T-cell (primary cell): ENCODE measurements at places on chromosomes 7 and 10.

DNA sequence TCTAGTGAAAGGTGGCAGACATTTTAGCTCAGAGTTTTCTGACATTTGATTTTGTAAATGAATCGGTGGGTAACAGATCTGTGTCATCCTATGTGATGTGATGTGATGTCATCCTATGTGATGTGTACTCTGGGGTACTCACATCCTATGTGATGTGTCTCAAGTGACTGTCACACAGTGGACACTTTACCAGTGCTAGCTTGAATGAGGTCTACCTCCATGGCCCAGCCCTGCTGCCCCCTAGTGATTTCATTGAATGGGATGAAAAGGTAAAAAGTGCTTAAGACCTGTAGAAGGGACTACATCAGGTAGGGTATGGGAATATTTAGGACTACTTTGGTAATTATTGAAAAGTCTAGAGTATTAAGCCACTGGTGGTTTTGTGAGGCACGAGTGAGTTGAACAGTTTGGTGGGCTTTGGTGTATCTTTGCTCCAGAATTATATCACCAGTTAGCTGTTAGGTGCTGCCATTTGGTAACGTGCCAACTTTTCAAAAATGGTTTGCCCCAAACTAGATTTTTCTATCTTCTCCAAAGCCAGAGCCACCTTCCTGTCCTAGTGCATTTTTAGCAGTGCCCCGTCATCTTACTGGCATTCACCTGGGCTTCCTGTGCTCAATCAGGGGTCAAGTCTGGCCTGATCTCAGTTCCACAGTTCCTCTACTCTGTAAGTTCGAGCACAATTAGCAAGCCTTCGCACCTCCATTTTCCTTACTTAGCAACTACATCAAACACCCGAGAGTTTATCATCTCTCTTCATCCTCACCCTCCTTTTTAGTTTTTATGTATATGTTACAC is 9.7 kb downstream of the EIF4H start:
- no peak for DNase-seq

DNA sequence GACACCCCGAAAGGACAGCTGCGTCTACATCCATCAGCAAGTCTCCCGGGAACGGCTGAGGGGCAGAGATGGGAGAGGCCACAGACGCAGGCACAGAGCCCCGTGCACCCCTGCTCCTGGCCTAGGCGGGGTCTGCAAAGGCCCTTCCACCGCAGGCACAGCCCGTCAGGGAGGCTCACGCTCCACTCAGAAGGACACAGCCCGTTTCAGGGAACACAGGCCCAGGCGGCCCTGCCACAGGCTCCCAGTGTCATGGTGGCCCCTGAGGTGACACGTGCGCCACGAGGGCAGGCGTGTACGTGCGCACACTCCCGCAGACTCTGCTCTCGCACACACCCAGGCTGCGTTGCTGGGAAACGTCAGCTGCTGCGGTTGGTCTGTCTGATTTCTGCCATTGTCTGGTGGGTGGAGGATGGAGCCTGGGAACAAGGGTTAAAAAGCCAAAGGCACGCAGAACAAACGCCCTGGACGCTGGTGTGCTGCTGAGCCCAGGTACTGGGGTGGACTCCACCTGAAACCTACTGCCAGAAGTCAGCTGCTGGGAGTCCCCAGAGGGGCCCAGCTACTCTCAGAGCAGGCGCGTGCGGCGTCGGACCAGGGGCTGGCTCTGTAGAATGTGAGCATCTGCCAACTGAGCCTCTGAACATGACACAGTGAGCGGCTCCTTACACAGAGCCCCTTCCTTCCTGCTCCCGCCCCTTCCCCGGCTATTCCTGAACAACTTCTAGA is 13.1 kb downstream of the GPER1 start:
- DNase-seq: no peak

DNA sequence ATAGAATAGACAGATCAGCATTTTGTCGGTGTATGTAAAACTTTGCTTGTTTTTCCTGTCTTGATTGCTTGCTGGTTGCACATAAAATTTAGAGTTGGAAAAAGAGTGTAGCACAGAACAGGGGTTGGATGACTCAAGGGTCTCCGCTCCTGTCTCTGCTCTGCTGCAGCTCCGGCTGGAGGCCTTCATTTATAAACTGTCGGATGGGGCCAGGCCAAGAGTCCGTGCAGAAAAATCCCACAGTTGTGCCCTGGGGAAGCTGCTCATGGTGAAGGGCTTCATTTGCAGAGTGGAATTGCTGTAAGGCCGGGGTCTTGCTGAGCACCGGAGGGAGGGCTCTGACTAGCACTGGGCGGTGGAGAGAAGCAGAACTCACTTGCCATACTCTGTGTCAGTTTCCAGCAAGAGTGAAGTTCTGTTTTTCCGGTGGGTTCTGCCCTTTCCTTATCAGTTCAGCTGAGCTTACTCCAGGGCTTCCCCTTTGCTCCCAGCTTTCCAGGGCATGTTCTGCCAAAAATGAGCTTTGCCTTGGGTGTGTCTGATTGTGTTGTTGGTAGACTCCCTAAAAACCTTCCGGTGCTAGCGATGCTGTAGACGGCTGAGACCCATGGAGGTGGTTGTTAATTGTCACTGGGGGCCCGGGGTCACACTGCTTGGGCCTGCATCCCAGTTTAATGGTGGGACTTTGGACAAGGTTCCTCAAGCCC is 67.2 kb downstream of the CAMK1D start:
- no peak for DNase-seq

GRCh38 chr10:62639144-62639543 is 165.4 kb upstream of the ADO start:
- DNase-seq: no peak

DNA sequence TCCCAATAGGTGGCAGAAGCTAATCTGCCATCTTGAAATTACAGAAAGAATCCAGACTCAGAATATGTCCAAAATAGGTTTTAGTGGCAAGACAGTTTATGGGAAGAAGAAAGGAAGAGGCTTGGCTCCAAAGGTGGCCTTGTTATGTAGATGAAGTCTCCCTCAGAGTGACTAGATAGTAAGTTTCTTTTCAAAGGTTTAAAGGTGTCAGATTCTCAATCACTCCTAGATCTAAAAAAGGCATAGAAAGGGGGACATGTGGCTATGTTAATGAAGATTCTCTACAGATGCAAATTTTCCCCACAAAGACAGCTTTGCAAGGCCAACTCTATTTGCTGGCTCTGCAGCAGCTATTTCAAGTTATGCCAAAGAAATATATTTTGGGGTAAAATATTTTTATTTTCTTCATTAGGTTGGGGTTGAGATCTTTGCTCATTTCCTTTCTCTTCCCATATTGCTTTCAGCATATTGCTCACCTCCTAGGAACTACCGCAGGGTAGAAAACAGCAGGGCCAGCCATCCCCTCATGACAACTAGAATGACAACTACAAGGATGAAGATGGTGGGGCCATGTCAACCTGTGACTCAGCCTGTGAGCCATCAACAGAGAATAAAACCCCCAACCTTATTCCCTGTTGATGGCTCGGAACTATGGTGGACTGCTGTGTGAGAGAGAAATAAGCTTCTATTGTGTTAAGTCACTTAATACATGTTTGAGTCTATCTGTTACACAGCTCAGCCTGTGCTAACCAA is 274.0 kb upstream of the GALNT17 start:
- DNase-seq: no peak

DNA sequence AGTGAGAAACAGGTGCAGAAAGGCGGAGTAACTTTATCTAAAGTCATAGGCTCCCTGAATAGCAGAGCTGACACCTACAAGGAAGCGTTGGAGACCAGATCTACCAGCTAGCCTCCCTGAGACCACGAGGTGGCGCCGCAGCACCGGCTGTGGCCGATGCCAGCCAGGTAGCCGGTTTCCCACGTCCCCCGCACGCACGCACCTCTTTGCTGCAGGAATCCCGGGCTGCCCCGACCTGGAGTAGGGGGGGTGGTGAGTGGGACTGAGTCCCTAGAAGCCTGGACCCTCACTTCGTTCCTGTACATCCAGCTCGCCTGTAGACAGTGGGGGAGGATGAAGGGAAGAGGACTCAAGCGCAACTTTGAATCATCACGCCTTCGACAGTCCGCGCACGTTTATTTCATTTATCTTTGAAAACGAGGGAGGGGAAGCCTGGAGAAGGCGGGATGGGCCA is 3.7 kb downstream of the ELOVL3 start:
- DNase-seq: peak; percentile 86

GRCh38 chr10:25725917-25726716 is 207.9 kb upstream of the MYO3A start:
- no peak for DNase-seq

DNA sequence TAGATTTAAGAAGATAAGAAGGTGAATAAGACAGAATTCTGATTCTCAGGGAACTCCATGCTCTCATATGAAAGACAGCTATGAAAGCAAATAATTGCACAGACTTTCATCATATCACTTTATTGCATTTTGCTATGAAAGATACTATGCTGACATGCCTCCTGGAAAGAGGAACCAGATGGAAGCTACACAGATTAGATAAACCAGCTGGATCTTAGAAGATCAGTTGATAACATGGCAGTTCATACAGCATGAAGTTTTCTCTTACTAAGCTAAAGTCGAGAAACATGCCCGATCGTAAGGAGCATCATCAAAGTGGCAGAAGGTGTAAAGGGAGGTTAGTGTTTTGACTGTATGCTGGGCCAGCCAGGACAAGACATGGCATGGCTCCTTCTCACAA is 112.5 kb upstream of the DPP6 start:
- no peak for DNase-seq

DNA sequence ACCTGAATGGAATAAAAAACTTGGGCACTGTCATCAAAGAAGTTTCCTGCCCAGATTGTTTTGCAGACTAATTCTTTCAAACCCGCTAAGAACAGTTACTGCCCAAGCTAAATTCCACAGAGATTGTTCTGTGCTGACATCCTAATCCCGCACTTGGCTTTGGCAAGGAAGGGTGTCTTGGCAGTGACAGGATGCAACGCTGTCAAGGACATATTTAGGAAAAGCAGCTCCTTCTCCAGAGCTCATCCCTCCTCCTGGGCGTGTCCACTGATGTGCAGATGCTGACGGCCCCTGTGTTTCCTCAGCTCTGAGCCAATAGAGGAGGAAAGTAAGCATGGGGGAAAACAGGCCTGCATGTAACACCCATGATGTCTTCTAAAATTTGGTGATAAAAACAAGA is 74.2 kb downstream of the EEPD1 start:
- no peak for DNase-seq

- no peak for DNase-seq
These were observed 12.6 kb upstream of the PRPS1L1 start for GRCh38 chr7:18040196-18040595.

DNA sequence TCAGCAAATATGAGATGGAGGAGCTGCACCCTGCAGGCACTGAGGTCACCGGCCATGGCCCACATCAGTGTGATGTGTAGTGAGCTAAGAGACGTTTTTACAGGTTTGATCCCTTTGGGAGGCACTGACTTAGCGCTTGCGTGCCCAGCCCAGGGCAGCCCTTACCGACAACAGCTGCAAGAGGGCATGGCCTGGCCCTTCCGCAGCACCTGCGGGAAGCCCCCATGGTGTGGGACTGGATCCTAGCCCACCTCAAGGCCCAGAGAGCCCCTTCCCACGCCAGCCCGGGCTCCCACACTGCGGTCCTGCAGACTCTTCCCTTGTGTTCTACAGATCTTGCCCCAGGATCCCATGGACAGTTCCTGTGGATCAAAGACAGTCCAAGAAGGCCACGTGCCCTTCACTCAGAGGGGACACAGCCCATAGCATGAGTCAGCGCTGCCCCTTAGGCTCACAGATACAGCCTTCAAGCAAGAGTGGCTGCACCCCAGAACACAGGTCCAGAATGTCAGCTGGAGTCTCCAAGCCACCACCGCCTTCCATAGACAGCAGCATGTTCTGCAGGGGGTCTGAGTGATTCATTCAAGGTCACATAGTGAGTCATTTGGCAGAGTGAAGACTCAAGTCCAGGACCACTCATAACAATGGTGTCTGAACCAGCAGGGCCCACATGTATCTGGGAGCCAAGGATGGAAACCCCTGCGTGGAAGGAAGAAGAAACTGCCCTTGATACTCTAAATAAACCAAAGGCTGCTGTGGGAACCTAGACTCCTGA is 25.4 kb downstream of the TLL2 start:
- DNase-seq: no peak

DNA sequence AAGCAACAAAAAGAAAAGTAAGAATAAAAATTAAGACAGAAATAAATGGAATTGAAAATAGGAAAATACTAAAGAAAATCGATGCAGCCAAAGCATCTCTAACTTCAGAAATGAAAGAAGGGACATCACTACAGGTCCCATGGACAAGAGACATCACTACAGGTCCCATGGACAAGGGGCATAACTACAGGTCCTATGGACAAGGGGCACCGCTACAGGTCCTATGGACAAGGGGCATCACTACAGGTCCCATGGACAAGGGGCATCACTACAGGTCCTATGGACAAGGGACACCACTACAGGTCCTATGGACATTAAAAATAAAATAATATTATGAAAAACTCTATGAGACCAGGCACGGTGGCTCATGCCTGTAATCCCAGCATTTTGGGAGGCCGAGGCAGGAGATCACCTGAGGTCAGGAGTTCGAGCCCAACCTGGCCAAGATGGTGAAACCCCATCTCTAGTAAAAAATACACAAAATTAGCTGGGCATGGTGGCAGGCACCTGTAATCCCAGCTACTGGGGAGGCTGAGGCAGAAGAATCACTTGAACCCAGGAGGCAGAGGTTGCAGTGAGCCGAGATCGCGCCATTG is 101.0 kb upstream of the DNAAF5 start:
- DNase-seq: no peak

DNA sequence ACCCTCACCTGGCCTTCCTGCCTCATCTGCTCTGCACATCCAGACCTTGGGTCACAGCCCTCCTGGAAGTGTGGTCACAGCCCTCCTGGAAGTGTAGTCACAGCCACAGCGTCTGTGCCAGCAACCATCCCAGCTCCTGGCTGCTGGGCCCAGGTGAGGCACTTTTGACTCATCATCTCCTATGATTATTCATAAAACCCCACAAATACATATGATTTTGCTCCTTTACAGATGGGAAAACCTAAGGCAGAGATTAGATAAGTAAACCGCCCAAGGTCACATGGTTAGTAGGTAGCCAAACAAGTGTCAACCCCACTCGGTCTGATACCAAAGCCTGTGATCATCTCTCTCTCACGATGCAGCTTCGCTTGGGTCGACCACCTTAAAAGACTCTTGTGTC is 94.3 kb downstream of the PRLHR start:
- DNase-seq: no peak

DNA sequence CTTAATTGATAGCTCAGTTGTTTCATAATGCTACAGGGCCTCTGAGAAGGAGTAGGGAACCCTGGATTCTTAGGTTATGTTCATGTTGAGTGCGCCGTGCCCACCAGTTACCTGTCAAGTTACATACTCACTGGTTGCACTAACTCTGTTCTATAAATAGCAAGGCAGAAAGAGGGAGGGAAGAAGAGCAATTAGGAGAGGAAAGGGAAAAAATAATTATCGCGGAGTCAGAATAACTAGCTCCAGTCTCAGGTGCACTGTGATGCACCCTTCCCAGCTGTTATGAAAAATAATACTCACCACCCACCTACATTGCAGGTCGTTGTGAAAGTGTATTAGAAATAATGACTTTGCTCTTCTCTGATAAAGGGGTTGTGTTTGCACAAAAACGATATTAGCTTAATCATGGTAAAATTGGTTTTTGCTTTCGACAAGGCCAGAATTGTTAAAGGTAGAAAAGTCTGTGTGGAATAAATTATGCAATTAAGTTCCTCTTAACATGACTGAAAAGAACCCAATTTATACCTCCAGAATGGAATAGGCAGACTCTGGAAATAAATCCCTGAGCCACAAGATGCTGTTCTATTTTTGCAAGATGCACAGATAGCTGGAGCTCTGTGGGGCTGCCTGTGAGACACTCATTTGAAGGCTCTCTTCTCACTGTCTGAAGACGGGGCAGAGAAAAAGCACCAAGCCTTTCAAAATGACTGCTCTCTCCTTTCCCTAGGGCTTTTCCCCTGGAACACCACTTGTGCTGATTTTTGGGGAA is 137.6 kb upstream of the PITRM1 start:
- DNase-seq: no peak
